ENCODE measurements at places on chromosomes 12 and 14.

GRCh38 chr12:25100194-25101091 lies 94.5 kb downstream of the DNAI7 start:
- no peak for DNase-seq

- DNase-seq: no peak
Measured at GRCh38 chr12:1926251-1926657, 7.8 kb upstream of the CACNA2D4 start.

GRCh38 chr14:29144621-29145020 lies 378.0 kb downstream of the FOXG1 start:
- DNase-seq: no peak

GRCh38 chr14:85142982-85143381 lies 387.0 kb upstream of the FLRT2 start:
- DNase-seq: no peak

- no peak for DNase-seq
Measured at GRCh38 chr12:88985631-88986030, 366.7 kb downstream of the DUSP6 start.

DNA sequence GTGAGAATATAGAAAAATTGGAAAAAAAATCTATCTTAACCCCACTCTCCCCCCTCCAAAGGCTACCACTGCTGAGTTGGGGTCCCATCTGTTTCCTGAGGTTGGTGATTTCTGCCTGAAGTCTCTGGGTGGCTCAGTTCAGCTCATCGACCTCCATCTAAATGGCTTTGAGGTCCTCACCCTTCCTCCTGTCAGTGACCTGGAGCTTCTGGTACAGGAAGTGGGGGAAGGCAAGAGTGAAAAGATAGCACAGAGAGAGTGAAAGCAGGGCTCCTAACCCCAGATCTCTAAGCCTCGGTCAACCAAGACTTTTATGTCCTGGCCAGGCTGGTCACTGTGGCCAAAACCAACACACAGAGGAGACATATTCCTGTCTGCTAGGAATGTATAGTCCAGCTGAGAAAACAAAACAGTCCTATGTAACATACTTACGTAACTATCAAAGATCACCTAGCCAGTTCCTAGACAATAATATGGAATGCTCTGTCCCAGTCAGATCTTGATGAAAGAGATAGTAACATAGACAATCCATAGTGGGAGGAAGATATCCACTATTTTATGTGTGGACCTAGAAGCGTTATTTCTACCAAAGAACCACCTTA lies 12.3 kb upstream of the KRT73 start:
- no peak for DNase-seq

GRCh38 chr12:113359133-113359938 lies 949 bp downstream of the PLBD2 start:
- DNase-seq: no peak

- peak; percentile 91 for DNase-seq
Measured at GRCh38 chr12:26112703-26113147, 12.1 kb downstream of the BHLHE41 start.

- no peak for DNase-seq
Measured at GRCh38 chr14:71967704-71968103, 35.5 kb downstream of the RGS6 start.

GRCh38 chr14:67619446-67620216 lies at the start of gene ARG2:
Gene ARG2 (plus strand): TSS chr14:67619920. CDS start chr14:67619978, 58 bp downstream.
- DNase-seq: no peak

DNA sequence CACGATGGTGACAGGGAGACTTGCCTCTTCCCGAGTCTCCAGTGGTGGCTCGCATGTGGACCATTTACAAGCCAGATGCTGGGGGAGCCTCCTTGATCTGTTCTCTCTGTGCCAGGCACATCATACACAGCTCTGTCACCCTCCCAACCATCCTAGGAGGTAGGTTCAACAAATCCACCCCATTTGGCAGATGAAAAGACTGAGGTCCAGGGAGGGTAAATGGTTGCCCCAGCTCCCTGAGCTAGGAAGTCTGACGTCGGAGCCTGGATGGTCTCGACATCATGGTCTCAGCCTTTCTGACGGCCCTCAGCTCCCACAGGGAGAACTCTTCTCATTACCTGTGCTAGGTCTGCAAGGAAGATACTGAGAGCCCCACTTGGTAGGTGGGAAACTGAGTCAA lies 189.6 kb downstream of the RBM19 start:
- DNase-seq: no peak

DNA sequence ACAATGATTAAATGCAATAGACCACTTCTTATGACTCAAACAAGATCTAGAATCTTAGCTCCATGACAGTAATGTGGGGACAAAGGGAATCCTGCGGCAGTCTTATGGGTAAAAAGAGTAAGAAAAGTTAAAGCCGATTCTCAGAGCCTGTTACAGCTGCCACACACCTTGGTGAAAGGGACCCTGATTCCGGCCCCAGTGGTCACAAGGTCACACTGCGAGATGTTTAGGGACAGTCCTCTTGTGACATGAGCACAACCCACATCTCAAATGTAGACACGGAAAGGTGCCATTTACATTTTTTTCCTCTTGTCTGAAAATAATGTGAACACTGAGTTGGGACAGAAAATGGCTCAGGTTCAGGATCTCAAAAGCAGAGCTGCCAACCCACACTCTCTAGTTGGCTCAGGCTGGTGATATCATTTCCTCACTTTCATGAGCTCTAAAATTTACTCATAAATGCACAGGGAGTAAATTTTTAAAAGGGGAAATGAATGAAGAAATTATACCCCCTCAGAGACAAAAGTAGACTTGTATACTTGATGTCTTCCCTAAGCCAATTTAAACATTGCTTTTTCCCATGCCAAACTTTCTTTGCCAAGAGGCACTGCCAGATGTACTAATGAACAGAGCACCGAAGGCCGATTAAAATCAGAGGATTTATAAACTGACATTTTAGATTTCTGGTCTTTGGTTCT lies 113.1 kb upstream of the OVCH1 start:
- DNase-seq: no peak

- DNase-seq: no peak
Measured at GRCh38 chr14:70808416-70809224, 693 bp downstream of the MAP3K9 start.

GRCh38 chr14:40213701-40214100 lies 781.5 kb upstream of the FBXO33 start:
- DNase-seq: no peak

DNA sequence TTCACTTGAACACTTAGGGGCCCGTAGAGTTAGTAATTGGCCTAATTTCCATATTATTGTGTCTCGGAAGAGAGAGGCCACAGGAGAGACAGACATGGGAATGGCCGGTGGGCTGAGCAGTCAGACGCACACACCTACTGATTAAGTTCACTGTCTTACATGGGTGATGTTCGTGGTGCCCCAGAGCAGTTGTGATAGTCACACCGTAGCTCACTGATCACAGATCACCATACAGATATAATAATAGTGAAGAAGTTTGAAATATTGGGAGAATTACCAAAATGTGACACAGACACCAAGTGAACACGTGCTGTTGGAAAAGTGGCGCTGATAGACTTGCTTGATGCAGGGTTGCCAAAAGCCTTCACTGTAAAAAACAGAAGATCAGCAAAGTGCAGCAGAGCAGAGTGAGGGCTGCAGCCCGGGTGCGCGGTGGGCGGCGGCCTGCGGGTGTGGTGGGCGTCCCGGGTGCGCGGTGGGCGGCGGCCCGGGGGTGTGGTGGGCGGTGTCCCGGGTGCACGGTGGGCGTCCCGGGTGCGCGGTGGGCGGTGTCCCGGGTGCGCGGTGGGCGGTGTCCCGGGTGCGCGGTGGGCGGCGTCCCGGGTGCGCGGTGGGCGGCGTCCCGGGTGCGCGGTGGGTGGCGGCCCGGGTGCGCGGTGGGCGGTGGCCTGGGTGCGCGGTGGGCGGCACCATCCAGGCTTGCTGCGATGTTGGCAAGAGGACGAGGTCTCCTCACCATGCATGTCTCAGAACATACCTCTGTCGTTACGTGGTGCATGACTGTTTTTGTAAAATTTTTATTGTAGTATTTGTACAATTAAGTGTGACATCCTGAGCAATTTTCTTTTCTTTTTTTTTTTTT lies 34.3 kb upstream of the TEX22 start:
- no peak for DNase-seq

DNA sequence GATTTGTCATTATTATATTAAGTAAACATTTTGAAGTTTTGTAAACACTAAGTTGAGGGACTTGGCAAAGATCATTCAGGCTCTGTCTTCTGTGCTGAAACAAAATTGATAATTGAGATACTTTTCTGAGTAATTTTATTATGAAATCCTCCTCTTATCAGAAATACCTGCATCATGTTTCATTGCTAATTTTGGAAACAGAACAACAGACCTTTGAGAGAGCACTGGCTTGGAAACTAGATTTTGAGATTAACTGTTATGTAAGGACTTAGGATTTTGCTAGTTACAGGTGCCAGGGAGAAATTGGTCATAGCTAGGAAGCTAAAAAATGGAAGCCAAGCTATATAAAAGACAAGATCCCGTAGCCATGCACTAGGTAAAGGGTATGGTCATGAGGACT lies 201.7 kb upstream of the DCN start:
- no peak for DNase-seq

GRCh38 chr14:36989806-36990205 lies 182.6 kb downstream of the SLC25A21 start:
- DNase-seq: no peak

DNA sequence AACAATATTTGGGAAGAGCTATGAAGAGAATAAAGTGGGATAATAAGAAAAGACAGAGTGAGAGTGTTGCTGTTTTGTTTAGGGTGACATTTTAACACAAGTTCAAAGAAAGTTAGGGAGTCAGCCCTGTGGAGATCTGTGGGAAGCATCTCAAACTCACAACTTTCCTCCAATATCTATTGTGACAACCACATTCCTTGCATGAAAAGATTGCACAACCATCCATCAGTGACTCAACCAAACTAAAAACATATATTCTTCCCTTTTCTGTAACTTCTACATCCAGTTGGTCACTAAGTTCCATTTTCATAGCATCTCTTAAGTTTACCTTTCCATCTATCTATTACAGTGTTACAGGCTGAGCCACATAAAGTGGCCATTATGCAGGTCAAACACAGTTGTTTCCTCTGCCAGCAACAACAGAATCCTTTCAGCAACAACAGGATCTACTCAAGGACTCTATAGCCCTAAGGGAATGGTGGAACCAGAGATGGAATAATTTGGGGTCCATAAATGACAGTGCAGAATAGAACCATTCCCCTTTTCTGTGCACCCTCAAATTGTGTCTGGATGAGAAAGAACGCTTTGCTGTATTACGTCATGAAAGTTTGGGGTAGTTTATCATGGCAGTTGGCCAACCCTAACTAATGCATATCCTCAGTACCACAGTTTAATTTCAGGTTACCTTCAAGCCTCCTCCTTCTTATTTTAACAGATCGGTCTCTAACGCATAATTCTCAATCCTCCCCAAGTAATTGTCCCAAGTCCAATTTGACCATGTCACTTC lies 118.8 kb downstream of the ST8SIA1 start:
- DNase-seq: no peak

DNA sequence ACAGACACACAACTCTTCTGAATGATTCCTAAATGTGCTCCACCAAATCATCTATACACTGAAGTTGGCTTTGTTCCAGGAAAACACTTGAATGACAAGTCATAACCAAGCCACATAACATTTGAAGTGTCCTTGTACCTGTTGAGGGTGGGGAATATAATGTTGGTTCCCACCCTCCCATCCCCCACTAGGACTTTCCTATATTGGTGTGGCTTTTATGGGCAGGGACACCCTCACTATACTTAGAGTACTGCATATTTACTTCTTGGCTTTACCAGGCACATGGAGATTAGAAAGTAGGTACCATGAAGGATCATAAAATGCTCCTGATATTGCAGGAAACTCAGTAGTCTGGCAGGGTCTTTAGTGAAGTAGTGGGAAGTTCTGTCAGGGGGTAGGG lies 9.7 kb upstream of the BHLHE41 start:
- DNase-seq: no peak

- no peak for DNase-seq
Measured at GRCh38 chr14:52241087-52241793, 26.3 kb upstream of the PTGDR start.

- DNase-seq: no peak
Measured at GRCh38 chr12:2378835-2379330, 326.1 kb downstream of the CACNA1C start.

DNA sequence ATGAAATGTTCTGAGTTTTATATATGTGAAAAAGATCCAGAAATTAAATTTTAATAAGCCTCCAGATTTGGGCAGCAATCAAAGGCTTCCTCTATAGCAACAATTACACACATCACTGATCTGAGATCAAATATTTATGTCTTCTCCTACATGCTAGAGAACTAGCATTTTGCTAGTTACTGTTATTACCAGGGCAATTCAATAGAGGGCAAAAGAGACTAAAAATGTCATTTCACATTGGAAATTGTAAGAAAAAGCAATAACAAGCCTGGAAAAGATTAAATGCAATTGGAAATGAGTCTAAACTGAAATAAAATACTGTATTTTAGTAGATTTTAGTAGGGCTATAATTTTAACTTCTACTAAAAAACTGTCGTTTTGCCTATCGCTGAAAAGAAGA lies 32.6 kb upstream of the ANO6 start:
- DNase-seq: no peak

DNA sequence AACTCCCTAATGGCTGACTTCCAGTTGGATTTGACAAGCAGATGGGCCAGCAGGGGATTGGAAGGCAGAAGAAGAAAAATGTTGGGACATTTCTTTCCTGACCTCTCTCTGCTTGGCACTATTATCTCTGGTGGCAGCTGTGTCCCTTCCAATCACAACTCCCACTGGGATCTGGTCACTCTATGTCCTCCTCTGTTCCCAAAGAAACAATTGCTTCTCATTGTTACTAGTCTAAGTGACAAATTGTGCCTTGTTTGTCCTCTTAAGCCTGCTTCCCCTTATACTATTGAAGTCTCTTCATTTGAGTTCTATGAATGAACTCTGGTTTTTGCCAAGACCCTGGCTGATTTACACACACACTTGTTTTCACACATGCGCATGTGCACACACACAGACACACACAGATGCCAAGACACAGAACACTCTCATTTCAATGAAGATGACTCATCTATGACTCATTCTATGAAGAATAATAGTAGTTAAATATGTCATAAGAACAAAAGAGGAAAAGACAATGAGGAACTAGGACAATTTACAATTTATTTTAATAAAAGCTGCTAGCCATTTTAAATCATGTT lies 83.0 kb upstream of the FAR2 start:
- DNase-seq: no peak

- DNase-seq: no peak
Measured at GRCh38 chr12:112961074-112961473, 17.2 kb upstream of the OAS2 start.

DNA sequence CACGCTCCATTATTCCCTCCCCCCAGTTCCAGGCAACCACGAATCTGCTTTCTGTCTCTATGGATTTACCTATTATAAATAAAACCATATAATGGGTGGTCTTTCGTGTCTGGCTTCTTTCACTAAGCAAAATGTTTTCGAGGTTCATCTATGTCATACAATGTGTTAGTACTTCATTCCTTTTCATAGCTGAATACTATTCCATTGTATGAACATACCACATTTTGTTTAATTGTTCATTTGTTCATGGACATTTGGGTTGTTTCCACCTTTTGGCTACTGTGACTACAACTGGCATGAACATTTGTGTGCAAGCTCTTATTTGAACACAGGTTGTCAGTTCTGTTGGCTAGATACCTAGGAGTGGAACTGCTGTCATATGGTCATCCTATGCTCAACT lies 12.9 kb upstream of the PAPOLA start:
- DNase-seq: no peak

GRCh38 chr14:103343905-103344797 lies 10.1 kb downstream of the EIF5 start:
- DNase-seq: no peak

- no peak for DNase-seq
Measured at GRCh38 chr14:34420547-34421150, 41.4 kb downstream of the SPTSSA start.

Measured in Panc1 (cell line).